ENCODE measurements at places on chromosomes 3 and 15. TPM values are rescaled to one million over a fixed set of nuclear protein-coding genes. Genes with fewer than 3 reads are reported as not detected.

BTD gene
- 8.7 TPM for polyA plus RNA-seq

GOLGA8G gene
- not detected for polyA plus RNA-seq

CKMT1A gene
- polyA plus RNA-seq, result 0.14 TPM

ILDR1 gene
- not detected for polyA plus RNA-seq

GNAT1 gene
- not detected for polyA plus RNA-seq

GOLGA8M gene
- 0.14 TPM for polyA plus RNA-seq

SEMA3F gene
- polyA plus RNA-seq, result 7.6 TPM

CEP70 gene
- 7.1 TPM for polyA plus RNA-seq

DNA sequence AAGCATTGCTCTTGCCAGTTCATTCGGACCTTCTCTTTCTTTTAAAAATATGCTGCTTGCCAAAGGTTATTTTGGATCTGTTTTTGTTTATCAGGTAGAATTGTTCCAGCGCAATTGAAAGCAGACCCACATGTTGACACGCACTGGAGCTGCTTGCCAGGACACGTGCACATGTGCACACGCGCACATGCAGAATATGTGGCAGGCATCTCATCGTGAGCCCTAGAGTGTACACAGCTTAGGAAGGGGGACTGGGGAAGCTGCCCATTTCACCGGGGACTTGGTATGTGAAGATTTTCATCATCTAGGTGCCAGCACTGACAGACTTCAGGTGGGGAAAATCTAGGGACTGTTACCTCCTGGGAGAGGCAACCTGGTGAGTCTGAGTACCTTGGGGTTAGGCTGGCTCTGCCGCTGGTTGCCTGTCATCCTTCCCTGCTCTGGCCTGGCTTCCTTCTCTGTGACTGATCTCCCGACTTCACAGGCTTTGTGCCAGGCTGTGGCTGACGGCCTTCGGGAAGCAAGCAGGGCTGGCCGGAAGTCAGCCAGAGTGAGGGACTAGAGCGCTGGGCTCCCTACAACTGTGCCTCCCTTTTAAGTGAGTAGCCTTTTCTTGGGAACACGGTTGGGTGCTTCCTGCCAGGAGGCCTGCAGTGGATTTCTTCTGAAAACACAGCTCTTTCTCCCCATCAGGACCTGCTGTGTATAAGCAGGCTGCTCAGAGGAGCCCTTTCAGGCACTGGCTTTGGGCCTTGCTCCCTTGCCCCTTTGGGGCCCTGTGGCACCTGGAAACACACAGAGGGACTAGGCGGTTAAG is 129.3 kb downstream of the EEFSEC start:
- peak; percentile 76 for DNase-seq

DNA sequence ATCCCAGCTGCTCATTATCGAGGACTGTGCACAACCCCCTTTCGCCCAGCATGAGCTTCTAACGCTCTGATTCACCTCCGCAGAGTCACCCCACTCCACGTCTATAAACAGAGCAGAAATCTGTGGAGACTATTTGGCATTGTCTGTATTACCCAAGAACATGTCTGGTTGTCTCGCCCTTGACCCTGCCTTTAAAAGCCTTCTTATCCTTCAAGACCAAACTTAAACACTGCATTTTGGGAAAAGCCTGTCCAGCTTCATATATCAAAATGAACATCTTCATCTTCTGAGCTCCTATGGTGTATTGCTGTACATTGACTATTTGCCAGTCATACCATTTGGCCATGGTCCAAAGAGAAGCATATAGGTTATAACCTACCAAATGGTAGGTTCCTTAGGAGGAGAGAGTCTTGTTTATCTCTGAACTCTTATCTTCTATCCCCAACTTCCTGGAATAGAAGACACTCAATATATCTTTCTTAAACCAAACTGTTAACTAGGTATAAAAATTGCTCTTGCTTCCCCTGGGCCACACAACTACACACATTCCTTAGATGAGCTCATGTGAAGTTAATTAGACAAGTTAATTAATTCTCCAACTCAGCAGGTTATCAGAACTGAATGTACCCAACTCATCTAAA is 90.1 kb downstream of the FBN1 start:
- no peak for DNase-seq

- DNase-seq, result no peak
Measured at GRCh38 chr3:116473602-116474001, 28.3 kb upstream of the LSAMP start.

- DNase-seq, result no peak
Measured at GRCh38 chr3:116083683-116084082, 361.6 kb downstream of the LSAMP start.

- DNase-seq, result no peak
Measured at GRCh38 chr3:82643948-82644347, 882.5 kb upstream of the GBE1 start.

- no peak for DNase-seq
Measured at GRCh38 chr3:146498002-146498736, 28.8 kb upstream of the PLSCR2 start.

DNA sequence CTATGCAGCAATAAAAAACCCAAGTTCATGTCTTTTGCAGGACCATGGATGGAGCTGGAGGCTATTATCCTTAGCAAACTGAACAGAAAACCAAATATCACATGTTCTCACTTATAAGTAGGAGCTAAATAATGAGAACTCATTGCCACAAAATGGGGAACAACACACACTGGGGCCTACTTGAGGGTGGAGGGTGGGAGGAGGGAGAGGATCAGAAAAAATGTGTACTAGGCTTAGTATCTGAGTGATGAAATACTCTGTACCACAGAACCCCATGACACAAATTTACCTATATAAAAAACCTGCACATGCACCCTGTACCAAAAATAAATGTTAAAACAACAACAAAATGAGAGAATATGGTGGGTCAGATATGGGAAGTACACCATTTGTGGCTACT is 49.6 kb upstream of the AADACL2 start:
- no peak for DNase-seq

- DNase-seq, result no peak
Measured at GRCh38 chr3:195551381-195551978, 8.4 kb upstream of the PPP1R2 start.

- DNase-seq, result peak; percentile 48
Measured at GRCh38 chr3:139281522-139282196, 62.2 kb upstream of the MRPS22 start.

GRCh38 chr3:22170370-22170769 is 419.4 kb upstream of the ZNF385D start:
- no peak for DNase-seq

DNA sequence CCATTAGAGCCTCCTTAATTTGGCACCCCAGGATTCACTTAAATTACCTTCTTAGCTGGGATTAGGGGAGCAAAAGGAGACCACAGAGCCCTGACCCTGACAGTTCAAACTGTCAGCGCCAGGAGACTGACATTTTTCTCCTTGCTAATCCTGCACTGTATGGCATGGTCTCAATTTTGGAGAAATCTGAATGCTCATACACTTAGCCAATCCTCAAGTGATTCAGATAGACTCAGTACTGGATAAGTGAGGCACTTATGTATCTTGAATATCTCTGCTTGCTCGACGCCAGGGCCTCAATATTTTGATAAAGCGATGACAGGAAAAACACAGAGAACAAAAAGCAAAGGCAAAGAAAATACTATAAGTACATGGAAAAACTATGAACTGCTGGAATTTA is 375.9 kb upstream of the WNT5A start:
- no peak for DNase-seq

DNA sequence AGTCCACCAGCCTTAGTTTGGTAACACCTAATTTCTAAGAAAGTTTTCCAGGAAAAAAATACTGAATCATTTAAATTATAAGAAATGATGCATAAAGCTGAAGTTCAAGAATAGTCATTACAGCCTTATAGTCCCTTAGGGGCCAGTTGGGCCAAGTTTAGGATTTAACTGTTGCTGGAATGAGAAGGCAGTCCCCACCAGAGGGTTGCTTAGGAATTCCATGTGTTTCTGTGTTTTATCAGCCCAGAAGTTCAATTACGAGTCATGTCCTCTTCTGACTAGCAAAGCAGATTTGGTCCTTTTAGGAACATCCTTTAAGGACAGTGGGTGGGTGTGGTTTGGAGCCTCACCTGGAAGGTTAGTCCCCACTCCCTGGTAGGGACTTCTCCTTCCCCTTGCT is 57.0 kb upstream of the NR2E3 start:
- no peak for DNase-seq

GRCh38 chr3:150540991-150541390 is 5.3 kb downstream of the SERP1 start:
- DNase-seq, result no peak

GRCh38 chr3:25663869-25664811 is 567 bp downstream of the TOP2B start:
- DNase-seq, result peak; percentile 82

- DNase-seq, result peak; percentile 11
Measured at GRCh38 chr3:46896386-46896785, 18.9 kb downstream of the PTH1R start.

DNA sequence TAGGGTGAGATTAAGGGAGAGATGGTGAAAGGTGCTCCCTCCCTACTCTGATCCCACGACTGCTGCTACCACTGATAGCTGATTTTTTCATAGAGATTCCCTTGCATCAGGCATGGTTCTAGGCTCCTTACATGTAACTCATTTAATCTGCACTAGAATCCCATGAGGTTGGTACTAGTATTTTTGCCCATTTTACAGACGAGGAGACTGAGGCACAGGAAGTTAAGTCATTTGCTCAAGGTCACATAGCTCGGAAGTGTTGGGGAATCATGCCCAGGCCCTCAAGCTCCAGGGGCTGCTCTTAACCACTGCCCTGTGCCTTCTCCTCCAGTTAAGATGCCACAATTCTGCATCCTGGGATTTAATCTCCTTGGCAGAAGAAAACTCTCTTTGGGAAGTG is 11.2 kb downstream of the ATP2B2 start:
- no peak for DNase-seq

- DNase-seq, result no peak
Measured at GRCh38 chr3:129207479-129207878, 23.8 kb upstream of the CNBP start.

DNA sequence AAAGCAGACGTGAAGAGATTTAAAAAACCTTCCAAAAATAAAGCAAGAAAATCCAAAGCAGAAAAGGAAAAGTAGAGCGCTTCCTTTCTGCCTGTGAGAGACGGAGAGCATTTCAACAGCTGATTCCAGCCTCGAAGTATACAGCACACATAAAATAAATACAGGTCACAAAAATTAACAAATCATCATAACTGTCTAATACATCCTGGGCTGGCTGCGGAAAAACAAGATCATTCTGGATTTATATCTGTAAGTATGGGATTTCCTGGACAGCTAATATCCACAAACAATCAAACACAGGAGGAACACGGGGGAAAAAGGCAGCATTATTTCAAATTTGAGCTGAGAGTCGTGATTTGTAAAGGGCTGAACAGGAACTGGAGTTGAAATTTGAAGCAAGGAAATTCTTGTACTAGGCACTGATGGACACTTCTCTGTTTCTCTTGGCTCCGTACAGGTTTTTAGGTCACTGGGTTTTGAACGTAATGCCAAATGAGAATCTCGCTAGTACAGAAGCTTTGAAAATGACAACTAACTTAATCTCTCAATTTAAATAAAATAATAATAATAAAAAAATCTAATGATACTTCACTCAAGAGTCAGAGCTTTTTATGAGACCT is 577.7 kb downstream of the FOXP1 start:
- DNase-seq, result no peak

GRCh38 chr3:143895805-143896204 is 47.5 kb upstream of the SLC9A9 start:
- no peak for DNase-seq

- DNase-seq, result no peak
Measured at GRCh38 chr15:97350813-97351212, 609.7 kb upstream of the ARRDC4 start.

DNA sequence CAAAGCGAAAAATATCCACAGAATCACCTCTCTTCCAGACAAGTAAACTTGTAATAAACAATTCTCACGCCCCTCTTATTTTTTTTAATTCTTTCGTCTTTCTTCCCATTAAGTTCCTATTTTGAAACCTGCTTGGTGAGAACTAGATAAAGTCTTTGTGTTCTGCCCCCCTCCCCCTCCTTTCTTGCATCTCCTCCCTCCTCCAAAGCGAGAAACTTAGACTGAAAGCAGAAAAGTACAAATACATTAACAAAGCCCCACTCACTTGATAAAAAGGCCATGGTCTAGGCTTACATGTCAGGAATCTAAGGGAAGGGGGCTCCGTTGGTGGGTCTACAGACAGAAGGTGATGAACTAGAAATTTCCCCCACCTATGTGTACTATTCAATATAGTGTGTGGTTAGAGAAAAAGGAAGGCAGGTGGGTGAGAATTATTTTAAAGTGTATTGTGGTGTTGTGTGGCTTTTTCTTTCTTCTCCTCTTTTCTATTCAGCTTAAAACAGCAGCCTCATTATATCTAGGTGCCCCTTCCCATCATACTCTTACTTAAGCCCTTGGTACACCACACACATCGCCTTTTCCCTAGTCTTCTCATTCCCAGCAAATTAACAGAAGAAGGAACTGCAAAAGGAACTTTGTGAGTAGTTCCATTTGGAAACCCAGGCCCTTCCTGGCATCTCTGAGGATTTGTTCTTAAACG is 215.3 kb downstream of the MEIS2 start:
- no peak for DNase-seq

GRCh38 chr3:69649120-69650065 is 89.9 kb upstream of the MITF start:
- DNase-seq, result no peak

- no peak for DNase-seq
Measured at GRCh38 chr3:101702726-101703125, 16.2 kb upstream of the RPL24 start.

- DNase-seq, result no peak
Measured at GRCh38 chr3:118813472-118813871, 221.2 kb downstream of the IGSF11 start.

DNA sequence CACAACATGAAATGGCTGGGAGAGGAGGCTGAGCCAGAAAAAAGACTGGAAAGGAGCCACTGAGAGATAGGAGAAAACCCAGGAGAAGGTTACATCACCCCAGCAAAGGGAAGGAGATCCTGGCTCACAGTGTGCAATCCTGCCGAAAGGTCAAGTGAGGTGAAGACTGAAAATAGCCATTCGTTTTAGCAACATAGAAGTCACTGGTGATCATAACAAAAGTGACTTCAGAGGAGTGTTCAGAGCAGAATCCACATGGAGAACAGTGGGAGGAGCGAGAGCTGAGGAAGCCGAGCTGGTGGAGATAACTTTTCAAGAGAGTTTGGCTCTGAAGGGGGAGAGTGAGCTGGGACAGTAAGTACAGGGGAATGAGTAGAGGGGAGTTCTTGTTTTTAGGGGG is 5.4 kb upstream of the HEG1 start:
- DNase-seq, result peak; percentile 42

DNA sequence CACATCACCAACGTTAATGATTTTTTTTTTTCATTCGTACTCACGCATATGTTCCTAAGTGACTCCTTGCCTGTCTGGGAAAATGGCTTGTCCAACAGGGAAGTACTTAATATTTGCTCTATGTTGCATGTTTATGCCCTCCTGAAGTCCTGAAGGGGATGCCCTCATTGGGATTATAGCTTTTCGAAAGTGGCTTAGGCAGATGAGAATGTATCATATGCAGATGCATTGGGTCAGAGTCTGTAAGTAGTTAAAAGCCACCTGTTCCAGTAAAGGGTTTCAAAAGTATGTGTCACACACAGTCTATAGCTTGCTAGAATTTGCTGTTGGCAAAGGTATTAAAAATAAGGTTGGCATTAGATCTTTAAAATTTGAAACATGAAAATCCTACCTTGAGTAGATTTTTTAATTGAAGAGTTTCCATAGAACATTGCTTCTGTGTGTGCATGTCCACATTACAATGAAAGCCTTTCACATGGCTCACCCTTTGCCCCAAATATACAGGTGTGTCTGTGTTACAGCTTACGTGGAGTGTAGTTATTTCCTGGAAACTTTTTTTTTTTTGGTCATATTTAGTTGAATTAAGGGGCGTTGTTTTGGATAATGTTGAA is 2.1 kb downstream of the ABHD17C start:
- no peak for DNase-seq
